ENCODE measurements at places on chromosomes 1 and 21.

- no peak for DNase-seq
Observed at GRCh38 chr1:84504580-84505492, 1.4 kb upstream of the SPATA1 start.

DNA sequence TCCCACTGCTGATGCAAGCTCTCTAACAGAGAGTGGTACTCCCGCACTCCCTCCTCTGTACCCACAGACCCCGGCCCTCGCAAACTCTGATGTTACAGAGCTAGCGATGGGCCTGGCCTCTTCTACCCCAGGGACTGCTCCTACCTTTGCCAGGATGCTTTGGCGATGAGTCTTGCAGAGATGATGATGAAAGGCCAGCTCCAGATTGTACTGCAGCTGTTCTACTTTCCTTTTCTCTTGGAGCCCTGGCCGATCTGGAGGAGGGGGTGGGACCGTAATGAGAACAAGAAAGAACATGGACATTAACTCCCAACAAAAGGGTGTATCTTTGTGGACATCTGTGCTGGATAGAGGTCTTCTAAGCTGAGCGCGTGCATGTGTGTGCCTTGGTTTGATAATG lies 6.0 kb upstream of the LINGO4 start:
- DNase-seq = no peak

DNA sequence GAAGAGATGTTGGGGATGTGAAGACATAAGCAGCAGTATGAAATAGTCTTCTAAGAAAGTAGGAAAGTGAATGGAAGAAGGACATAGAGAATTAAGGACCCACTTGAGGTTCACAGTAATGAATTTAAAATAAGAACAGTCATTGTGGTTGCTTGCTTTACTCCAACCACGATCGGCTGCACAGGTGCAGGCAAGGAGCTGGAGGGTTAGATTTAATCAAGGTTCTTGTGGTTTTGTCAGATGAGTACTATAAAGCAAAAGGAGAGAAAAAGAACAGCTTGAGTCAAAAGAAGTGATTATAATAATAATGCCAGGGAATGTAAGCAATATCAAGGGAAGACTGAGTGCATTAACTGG lies 46.1 kb upstream of the RBM34 start:
- no peak for DNase-seq

GRCh38 chr1:15956150-15956549 lies 19.8 kb downstream of the ZBTB17 start:
- no peak for DNase-seq

GRCh38 chr1:8011016-8011415 lies 15.1 kb downstream of the ERRFI1 start:
- DNase-seq = no peak

DNA sequence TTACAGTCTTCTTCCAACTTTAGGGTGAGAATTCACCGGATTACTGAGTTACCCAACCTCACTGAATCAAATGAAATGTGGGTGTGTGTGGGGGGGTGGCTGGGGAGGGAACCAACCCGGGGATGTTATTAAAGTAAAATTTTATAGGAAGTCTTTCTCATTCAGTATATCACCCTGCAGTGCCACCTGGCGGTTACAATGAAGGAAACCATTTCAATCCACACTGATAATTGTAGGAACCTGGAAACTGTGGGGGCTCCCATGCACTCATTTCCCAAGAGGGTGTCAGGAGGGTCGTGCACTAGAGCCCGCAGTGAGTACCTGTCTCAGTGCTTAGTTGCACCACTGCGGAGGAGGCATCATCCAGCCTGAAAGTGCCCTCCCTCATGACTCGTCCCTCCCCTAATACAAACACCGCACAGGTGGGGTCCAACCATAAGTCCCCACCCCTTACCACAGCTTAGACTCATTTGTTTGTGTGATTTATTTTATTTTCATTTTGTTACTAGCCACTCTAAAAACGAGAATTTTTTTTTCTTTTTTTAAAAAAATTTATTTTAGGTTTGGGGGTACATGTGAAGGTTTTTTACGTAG lies 29.1 kb upstream of the IGSF5 start:
- DNase-seq = peak; percentile 64

- no peak for DNase-seq
Observed at GRCh38 chr21:43613755-43614638, 45.3 kb downstream of the HSF2BP start.

- no peak for DNase-seq
Observed at GRCh38 chr1:236983818-236984217, 20.4 kb downstream of the MT1HL1 start.

DNA sequence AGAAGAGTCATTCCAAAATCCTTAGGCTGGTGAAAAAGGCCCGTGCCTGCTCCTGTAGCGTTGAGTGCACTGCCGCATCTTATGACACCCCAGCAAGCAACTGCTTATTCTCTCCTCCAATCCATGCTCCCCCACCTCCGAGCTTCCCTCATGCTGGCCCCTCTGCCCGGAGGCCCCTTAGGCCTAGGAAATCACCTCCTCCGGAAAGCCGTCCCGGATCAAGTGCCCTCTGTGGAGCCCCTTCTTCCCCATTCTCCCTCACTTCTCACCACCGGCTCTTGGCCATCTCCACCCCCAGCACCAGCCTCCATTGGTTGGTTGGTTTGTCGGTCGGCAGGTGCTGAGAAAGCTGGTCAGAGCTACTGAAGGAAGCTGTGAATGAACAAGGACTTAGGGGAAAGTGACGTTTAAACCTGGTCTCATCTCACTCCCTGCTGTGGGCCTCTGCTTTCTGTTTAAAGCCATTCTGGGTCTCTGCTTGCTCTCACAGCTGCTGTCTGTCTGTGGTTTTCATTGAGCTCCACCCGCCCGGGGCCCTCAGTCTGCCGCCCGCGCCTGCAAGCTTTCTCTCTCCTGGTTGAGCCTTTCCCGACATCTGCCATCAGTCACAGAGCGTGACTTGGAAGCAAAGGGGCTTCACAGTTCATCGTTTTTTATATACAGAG lies 122.2 kb downstream of the KCNN3 start:
- no peak for DNase-seq

- no peak for DNase-seq
Observed at GRCh38 chr1:6603915-6604558, 1.4 kb upstream of the KLHL21 start.

GRCh38 chr1:5688081-5689077 lies 303.8 kb downstream of the NPHP4 start:
- DNase-seq = no peak

- no peak for DNase-seq
Observed at GRCh38 chr1:11882814-11883538, 24.2 kb upstream of the NPPB start.

- DNase-seq = no peak
Observed at GRCh38 chr1:155978973-155979429, 654 bp upstream of the ARHGEF2 start.

GRCh38 chr1:20008391-20008841 lies 29.0 kb upstream of the PLA2G2A start:
- no peak for DNase-seq

DNA sequence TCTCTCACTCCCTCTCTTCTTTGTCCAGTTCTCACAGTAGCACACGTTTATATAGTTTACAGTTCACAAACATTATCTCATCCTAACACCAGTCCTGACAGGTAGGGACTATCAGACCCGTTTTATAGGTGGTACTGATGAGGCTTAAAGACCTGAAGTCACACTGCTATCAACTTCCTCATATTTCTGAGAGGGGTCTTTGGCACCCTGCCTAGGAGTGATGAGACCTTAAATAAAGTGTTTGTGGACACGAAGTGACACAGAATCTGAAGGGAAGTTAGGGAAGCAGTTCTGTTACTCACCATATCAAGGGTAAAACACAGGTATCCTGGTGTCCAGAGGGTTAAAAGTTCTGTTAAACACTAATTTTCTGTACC lies 590 bp upstream of the TACSTD2 start:
- no peak for DNase-seq

GRCh38 chr1:1169429-1170214 lies 4.1 kb upstream of the TTLL10 start:
- no peak for DNase-seq

- no peak for DNase-seq
Observed at GRCh38 chr1:201739492-201740085, 89.4 kb upstream of the IPO9 start.

DNA sequence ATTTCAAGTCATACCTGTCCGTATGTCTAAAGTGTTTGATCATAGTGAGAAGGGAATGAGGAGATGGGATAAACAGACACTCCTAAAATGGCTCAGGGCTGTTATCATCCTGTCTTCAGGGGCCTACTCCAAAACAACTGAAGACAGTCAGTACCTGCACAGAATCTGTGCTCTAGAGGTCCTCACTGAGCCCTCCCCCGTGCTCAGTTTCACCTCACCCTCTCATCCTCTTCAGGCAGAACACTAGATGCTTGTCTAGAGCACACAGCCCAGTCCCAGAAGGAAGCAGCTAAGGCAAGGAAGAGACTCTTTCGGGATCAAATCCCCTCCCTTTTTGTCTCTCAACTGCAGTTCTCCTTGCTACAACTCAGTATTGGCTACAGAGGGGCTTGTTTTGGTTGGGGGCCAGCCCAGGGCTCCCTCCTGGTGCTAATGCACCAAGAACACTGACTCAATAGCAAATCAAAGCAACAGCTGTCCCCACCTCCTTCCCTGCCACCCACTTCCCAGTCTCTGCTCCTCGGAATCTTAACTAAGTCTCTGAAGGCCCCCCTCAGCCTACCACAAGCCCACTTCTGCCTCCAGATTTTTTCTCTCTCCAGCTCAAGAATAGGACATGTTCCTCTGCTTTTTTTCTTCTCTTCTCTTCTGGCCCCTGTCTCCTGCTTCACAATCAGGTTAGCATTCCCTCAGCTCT lies 10.1 kb downstream of the CADM3 start:
- DNase-seq = no peak

DNA sequence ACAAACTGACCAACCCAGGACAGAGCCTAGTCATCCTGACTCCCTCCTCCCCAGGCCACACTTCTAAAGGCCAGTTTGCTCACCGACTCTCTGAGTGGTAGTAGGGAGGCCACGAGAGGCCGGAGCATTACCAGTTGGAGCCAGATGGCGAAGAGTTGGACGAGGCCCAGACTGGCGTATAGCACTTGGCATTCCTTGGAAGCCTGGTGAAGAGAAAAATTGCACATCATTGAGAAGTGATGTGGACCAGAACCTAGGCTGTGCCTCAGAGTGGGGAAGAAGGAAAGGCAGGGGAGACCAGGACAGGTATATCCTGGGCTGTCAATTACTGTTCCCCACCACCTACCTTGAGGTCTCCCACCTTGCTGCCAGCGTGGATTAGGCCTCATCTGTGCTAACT lies 12.2 kb downstream of the PABPC4 start:
- no peak for DNase-seq

DNA sequence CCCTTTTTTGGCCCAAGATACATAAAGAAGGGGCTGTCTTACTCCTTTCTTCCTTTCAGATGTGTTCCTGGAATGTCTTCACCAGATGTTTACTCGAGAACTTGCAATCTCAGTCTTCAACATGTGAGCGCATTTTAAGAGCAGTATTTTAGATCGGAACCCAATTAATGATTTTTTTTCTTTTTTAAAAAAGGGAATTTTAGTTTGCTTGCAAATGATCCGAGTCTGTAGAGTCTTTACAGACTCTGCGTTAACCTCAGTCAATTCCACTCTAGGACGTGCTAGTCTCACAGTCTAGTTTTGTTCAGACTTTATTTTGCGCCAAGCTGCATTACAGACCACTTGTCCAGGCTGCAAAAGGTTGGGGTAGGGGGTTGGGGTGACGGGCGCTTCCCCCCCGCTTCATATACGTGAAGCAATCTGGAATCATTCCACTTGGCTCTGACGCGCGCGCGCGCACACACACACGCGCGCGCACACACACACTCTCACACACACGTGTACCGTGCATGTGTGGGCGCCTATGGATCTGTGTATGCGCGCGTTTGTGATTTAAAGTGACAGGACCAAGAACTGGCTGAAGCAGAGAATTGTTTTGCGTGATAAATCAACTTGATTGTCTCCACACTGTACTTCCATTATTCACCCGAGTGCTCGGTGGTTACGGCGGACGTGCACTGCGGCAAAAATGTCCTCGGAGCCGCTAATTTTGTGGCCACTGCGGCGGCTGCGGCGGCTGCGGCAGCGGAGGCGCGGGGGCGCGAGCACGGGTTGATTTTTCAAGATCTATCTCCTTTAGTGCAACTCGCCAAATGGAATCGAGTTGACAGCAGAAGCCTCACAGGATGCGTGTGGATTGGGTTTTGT lies 25.6 kb upstream of the NFIA start:
- peak; percentile 53 for DNase-seq

- DNase-seq = no peak
Observed at GRCh38 chr1:30745834-30746208, 11.8 kb downstream of the LAPTM5 start.

GRCh38 chr1:156103521-156103947 lies 11.0 kb upstream of the LMNA start:
- DNase-seq = no peak

DNA sequence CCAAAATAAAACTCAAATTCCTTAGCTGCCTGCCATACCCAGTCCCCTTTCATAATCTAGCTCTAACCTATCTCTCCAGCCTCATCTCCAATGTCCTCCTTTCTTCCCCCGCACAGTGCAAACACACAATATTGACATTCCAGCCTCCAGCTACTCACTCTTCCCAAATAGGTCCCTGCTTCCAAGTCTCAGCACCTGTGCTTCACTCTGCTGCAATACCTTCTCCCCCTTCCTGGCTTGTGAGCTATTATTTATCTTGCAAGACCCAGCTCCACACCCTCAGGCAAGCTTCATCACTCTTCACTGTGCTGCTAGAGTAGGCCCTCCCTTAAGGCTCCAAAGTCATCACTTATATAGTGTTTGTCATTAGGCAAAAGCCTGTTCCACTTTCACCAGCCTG lies 9.7 kb downstream of the PLPP3 start:
- no peak for DNase-seq

GRCh38 chr1:51916587-51917405 lies 38.3 kb upstream of the NRDC start:
- DNase-seq = no peak

- no peak for DNase-seq
Observed at GRCh38 chr1:185972096-185972850, 238.1 kb downstream of the HMCN1 start.

- DNase-seq = no peak
Observed at GRCh38 chr21:44522753-44523204, 17.2 kb downstream of the KRTAP10-1 start.

GRCh38 chr1:220375715-220376114 lies 103.5 kb upstream of the RAB3GAP2 start:
- DNase-seq = no peak

DNA sequence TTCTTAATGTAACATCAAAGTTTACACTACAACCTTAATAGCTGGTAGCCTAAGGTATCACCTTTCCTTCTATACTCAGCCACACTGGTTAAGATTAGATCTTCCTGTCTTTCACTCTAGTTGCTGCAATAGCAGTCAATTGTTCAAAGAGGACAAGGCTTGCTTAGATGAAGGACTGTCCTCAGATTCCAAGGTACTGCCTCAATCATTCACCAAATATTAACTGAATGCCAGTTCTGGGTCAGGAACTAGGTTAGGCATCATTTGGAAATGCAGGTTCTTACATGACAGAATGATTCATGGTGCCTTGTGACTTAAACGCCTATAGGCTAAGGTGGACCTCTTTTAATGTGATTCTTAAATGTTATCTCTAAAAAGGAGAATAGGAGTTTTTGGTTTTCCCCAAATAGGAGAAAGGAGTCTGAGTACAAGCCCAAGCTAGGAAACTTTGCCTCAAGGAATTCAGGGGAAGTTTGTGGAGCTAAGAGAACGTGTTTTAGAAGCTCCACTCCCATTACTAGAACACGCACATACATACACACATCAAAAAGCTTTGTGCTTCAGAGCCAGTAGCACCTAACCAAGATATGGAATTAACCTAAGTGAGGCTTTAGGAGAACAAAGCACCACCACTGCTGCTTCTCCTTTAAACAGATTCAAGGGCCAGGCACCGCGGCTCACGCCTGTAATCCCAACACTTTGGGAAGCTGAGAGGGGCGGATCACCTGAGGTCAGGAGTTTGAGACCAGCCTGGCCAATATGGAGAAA lies 8.5 kb upstream of the WDR47 start:
- no peak for DNase-seq

All from NCI-H1436 (cell line).